ENCODE measurements at places on chromosomes 12 and 14.

- no peak for DNase-seq
Observed at GRCh38 chr14:73829526-73830431, 21.9 kb upstream of the PTGR2 start.

- peak; percentile 52 for DNase-seq
Observed at GRCh38 chr14:69643430-69644200, 32.2 kb downstream of the SUSD6 start.

- DNase-seq: no peak
Observed at GRCh38 chr12:121013715-121014114, 2.6 kb downstream of the C12orf43 start.

GRCh38 chr12:42815068-42815467 lies 225.5 kb upstream of the PRICKLE1 start:
- no peak for DNase-seq

- DNase-seq: no peak
Observed at GRCh38 chr14:50831726-50832168, 785 bp upstream of the NIN start.

GRCh38 chr14:52314595-52315354 lies 663 bp downstream of the PTGER2 start:
- no peak for DNase-seq

GRCh38 chr12:1369460-1369859 lies 224.9 kb downstream of the FBXL14 start:
- DNase-seq: no peak

DNA sequence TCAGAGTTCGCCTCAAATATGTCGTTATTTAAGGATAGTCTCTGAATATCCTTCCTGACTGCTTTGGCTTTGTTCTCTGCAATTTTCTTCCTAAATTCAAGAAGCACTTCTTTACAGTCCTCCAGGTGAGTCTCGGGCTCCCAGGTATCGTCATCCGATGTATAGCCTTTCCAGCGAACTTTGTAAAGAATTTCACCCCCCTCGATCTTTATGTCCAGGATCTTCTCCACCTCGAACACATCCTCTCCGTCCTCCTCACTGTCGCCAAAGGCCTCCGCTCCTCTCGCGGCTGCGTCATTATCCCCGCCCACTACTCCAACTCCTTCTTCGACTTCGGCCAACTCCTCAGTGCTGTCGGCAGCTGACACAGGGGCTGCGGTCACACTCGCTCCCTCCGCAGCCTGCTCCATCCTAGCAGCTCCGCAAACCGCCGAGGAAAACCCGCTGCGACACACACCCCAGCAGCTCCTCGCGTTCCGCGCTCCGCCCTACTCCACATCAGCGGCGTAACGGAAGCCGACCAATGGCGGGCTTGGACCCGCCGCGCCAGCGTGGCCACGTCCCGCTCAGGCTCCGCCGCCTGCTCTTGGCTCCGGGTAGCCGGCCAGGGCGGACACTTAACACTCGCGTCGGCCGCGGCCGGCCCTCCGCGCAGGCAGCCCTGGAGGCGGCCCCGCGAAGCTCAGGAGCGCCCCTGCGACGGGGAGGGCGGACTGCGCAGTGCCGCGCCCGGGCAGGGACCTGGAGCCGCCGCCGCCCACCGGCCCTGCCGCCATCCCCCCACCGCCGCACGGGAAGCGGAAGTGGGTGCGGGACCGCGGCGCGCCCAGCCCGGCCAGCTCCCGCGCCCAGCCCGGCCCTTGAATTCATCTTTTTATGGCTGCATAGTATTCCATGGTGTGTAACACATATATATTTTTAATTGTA lies 4.1 kb downstream of the CD163L1 start:
- DNase-seq: peak; percentile 35

GRCh38 chr14:52922059-52922458 lies 28.8 kb downstream of the FERMT2 start:
- DNase-seq: no peak

DNA sequence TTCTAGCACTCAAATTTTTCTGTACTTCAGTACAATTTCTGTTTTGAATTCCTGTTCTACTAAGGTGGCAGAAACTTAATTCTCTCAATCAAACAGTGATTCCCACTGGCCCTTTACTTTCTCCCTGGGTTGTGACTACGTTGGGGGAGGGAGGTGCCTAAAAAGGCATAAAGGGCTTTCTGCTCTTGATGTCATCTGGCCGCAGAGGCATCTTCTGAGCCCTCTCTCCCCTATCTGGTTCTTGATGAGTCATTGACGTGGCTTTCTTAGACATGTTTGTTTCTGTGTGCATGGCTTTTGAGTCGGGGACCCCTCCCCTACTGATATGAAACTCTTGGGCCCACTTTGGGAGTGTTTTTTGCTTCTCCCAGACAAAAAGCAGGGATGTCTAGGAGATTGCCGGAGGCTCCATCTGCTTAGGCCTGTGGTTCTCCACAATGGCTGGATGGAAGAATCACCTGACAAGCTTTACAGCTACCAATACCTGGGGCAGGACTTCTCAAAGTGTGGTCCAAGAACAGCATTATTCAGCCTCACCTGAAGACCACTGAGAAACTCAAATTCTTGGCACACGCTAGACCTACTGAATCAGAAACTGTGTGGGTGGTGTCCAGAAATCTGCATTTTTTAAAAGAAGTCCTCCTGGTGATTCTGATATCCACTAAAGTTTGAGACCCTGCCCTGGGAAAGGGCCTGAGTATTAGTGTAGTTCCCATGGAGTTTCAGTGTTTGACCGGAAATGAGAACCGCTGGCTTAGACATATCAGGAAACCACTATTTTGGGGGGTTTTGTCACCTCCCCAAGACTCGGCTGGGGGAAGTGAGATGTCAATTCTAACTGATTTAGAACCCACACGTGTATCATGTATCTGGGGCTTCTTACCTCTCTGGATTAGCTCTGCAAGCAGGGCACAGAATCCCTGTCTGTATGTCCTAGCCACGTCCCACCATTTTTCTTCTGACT lies 395.7 kb upstream of the PDE3A start:
- no peak for DNase-seq

DNA sequence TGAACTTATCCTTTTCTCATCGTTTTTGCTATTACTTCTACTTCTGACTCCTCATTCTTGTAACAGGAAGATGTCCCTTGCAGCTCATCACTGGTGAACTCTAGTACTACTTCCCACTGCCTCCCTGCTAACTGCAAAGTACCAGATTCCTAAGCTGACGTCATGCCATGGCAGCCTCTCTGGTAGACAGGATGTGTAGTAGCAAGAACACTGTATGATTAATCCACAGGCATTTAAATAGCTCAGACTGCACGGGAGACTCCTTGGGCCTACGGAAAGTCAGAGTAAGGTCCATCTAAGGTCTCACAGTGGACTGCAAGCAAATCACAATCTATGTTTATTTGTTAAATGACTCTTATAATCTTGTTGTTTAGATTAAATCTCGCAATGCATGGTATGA lies 43.5 kb downstream of the DNAI7 start:
- no peak for DNase-seq

GRCh38 chr12:12018454-12018853 lies 52.3 kb upstream of the BCL2L14 start:
- DNase-seq: no peak

- DNase-seq: peak; percentile 63
Observed at GRCh38 chr14:72516936-72517700, 376.8 kb downstream of the DPF3 start.
